ENCODE measurements at places on chromosomes 3 and 15. TPM values are rescaled to one million over a fixed set of nuclear protein-coding genes. Genes with fewer than 3 reads are reported as not detected.

GPR156 gene
- 1.1 TPM for total RNA-seq

SLC27A2 gene
- 43.1 TPM for total RNA-seq

WDR49 gene
- 0.34 TPM for total RNA-seq

CFAP161 gene
- not detected for total RNA-seq

USP50 gene
- total RNA-seq = 0.55 TPM

- DNase-seq = no peak
- no peaks in the 10 kb centered on the region for H3K27me3 ChIP-seq
- no peaks in the 10 kb centered on the region for H3K4me1 ChIP-seq
- H3K27ac ChIP-seq = no peak overlapping the region
Observed at GRCh38 chr15:58870451-58870850, 63.0 kb downstream of the SLTM start.

GRCh38 chr3:22474706-22475445 lies 723.9 kb upstream of the ZNF385D start:
- H3K4me1 ChIP-seq = no peaks in the 10 kb centered on the region
- no peak for DNase-seq
- no peaks in the 10 kb centered on the region for H3K27me3 ChIP-seq
- H3K4me3 ChIP-seq = no peak overlapping the region
- no peak overlapping the region for H3K27ac ChIP-seq

- H3K4me3 ChIP-seq = no peak overlapping the region
- H3K27ac ChIP-seq = no peak overlapping the region
- H3K27me3 ChIP-seq = no peaks in the 10 kb centered on the region
- no peaks in the 10 kb centered on the region for H3K36me3 ChIP-seq
- no peak for DNase-seq
Observed at GRCh38 chr3:140387244-140387643, 290.6 kb upstream of the TRIM42 start.

DNA sequence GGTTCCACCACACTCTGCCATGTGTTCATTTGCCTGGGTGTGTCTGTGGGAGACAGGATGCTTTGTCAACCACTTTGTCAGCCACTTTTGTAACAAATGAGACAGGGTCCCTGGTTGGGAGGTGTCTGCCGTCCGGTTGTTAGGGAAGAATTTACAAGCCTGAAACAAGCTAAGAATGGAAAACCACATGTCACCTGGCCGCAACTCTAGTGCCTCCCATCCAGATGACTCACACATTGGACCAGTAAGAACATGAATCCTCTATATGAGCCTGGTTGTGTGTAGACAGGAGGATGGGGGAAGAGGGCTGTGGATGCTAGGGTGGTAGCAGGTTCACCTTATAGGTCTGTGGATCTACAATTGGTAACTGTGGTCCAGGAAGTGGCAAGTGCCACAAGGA lies 335.3 kb downstream of the CLSTN2 start:
- H3K36me3 ChIP-seq = no peaks in the 10 kb centered on the region
- H3K27me3 ChIP-seq = no peaks in the 10 kb centered on the region
- no peak overlapping the region for H3K27ac ChIP-seq
- no peak overlapping the region for H3K4me3 ChIP-seq
- H3K4me1 ChIP-seq = no peaks in the 10 kb centered on the region

DNA sequence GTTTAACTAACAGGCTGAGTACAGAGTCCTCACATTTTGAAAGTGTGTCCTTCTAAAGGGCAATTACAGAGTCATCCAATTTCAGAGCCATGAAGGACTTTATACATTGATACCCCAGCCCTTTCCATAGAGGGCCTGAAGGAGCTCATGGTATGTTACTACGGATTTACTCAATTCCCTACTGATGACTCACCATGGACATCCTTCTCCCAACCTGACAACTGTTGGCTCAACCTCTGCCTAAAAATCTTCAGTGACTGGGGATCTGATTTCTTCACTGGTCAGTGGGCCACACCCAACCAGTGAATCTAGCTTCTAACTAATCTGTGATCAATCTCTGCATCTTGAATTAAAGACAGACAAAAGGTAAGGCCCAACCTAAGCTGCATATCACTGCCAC lies 963.4 kb upstream of the CFAP20DC start:
- H3K4me3 ChIP-seq = no peak overlapping the region
- H3K27ac ChIP-seq = no peak overlapping the region
- no peaks in the 10 kb centered on the region for H3K4me1 ChIP-seq
- no peak for DNase-seq
- no peaks in the 10 kb centered on the region for H3K36me3 ChIP-seq

GRCh38 chr3:129612534-129613366 lies 6.3 kb upstream of the PLXND1 start:
- no peaks in the 10 kb centered on the region for H3K36me3 ChIP-seq
- no peak overlapping the region for H3K27ac ChIP-seq
- no peak for DNase-seq
- H3K27me3 ChIP-seq = no peaks in the 10 kb centered on the region
- peaks cover 12% of the 10 kb centered on the region for H3K4me1 ChIP-seq

DNA sequence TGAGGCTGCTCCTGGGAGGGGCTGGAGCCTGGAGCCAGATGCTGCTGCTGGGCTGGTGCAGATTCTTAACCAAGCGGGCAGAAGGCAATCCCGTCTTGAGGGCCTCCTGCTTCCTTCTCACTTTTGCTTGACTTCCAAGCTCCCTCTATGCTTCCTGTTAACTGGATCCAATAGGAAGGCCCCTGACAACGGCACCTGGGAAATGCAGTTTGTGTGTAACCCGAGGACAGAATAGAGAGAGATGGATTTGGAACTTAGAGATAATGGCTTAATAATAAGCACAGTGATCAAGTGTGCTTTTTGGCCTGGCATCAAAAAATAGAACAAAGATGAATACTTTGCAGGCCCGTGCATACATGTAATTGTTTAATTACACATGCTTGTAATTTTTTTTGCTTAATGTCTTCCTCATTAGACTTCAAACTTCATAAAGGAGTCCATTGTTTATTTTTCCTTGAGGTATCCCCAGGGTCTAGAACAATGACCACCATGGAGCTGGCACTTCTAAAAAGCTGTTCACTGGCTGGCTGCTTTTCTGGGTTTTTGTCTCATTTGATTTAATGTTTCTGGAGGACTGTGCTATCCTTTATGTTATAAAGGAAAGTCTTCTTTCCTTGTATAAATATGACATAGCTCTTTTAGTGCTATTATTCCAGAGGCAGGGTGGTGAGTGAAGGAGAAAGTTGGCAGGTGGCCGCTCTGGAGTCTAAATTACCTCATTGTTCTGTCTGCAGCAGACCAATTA lies 63.3 kb upstream of the MITF start:
- H3K27ac ChIP-seq = no peak overlapping the region
- H3K27me3 ChIP-seq = peaks cover 8% of the 10 kb centered on the region
- no peaks in the 10 kb centered on the region for H3K4me1 ChIP-seq
- no peak for DNase-seq
- no peaks in the 10 kb centered on the region for H3K36me3 ChIP-seq
- no peak overlapping the region for H3K4me3 ChIP-seq

DNA sequence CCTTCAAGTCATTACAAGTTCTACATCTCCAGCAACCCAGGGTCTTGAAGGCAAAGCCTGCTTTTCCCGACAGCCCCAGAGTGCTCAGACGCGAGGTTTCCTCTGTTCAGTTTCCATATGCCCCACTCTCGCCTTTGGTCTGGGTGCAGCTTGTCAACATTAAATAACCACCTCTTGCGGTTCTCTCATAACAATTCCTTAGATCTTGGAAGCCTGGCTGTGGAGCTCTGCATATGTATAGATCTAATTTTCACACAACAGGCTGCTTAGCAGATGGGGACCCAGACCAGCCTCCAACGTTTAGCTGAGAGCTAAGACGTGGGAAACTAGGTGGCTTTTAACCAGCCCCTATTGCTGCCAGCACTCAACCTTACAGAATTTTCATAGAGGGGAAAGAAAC lies 295.5 kb downstream of the RPLP1 start:
- H3K36me3 ChIP-seq = no peaks in the 10 kb centered on the region
- H3K4me1 ChIP-seq = no peaks in the 10 kb centered on the region
- peaks cover 12% of the 10 kb centered on the region for H3K27me3 ChIP-seq
- no peak overlapping the region for H3K4me3 ChIP-seq
- no peak for DNase-seq

GRCh38 chr3:124767264-124767663 lies 37.0 kb downstream of the UMPS start:
- H3K4me3 ChIP-seq = no peak overlapping the region
- H3K4me1 ChIP-seq = peaks cover 5% of the 10 kb centered on the region
- no peaks in the 10 kb centered on the region for H3K27me3 ChIP-seq
- no peak for DNase-seq

DNA sequence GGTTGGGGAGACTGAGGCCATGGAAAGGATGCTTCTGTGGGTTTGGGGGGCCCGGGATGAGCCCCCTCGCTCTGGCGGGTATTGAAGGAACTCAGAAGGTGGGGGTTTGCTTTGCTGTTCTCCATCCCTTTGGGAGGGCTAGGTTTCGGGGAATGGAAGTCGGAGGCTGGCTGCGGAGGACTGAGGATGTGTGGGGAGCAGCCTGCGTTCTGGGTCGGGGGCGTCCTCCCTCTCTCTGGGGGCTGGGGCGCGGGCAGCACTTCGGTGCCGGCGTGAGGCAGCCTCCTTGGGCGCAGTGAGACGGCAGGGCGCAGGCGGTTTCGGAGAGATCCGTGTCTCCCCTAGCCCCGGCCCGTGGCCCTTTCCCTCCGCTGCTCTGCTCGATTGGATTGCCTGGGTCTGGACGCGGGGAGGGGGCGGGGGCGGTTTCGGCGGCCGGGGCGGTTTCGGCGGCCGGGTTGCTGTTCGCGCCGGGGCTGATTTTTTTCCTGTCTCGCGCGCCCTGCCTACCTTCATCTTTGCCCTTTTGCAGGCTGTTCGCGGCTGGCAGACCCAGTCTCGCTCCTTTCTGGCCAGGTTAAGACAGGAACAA lies 1.4 kb downstream of the PTPRG start:
- DNase-seq = peak; percentile 48
- peak overlapping the region; percentile 97 for H3K27ac ChIP-seq
- H3K4me1 ChIP-seq = peaks cover 20% of the 10 kb centered on the region
- no peaks in the 10 kb centered on the region for H3K36me3 ChIP-seq

DNA sequence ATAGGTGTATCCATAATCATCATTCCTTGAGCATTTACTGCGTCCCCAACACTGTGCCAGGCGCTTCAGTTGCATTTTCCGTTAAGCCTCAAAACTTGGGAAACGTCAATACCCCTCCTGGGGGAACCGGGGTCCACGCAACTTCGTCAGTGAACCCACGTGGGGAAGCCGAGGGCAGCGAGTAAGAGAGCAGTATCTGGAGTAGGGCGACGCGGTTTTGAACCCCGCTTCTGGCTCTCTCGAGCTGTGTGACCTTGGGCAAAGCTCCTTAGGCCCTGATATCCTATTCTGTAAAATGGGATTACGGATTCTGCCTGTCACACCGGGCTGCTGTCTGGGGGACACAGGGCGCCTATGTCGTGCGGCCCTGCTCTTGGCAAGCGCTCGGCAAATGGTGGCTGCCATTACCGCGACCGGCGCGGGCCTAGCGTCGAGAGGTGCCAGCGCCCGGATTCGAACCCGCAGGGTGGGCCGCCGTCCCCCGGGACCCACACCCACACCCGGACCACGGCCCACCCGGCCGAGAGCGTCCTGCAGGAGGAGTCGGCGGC lies 590 bp downstream of the POLG start:
- peaks cover 54% of the 10 kb centered on the region for H3K4me1 ChIP-seq
- no peaks in the 10 kb centered on the region for H3K36me3 ChIP-seq
- peak overlapping the region; percentile 91 for H3K27ac ChIP-seq
- H3K27me3 ChIP-seq = no peaks in the 10 kb centered on the region
- no peak for DNase-seq

DNA sequence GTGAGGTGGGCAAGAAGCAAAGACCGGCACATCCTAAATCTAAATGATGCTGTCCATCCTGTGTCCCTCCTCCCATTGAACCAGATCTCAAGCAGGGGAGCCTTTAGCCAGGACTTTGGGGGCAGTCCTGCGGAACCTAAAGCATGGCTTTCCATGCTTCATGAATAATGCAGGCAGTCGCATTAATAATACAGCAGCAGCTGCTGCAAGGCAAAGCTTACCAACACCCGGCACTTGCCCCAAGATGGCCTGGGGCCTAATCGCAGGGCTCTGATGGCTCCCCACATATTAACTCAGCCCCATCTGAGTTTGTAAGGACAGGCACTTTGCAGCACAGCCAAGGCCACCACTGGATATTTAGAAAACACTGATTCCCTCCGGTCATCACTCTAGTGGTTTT lies 114.4 kb downstream of the NTRK3 start:
- no peaks in the 10 kb centered on the region for H3K36me3 ChIP-seq
- H3K4me3 ChIP-seq = no peak overlapping the region
- no peaks in the 10 kb centered on the region for H3K27me3 ChIP-seq
- H3K27ac ChIP-seq = no peak overlapping the region
- H3K4me1 ChIP-seq = no peaks in the 10 kb centered on the region
